ENCODE measurements at places on chromosomes 16 and 17.

DNA sequence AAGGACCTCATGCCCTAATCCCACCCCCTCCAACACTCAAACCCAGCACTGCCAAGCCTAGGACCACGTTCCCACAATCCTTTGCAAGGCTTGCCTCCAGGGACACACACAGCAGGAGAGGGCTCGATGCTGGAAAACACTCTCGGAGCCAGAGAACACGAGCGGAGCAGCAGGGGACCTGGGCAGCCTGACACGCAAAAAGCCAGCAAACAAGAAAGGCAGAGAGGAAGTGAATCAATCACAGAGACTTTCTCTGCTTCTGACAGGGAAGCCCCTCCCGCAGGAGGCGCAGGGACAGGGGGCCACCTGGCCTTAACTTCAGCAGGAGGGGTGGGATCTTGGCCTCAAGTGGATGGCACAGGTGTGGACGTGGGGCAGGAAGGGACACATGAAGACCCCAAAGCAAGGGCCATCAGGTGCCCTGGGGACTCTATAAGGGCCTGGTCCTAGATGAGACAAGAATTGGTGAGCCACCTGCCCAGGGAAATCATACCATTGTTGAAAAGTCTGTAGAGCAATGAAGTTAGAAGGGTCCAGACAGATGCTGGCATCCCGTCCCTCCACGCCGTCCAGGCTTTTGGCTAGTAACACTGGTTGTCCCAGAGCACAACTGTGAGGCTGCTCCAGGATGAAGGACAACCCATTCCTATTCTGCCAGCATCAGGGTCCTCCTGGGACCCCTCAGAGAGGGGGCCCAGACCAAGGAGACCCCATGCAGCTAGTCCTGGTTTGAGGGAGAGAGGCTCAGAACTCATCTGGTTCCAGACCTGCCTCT lies 2.2 kb downstream of the SDK2 start:
- no peak for DNase-seq

DNA sequence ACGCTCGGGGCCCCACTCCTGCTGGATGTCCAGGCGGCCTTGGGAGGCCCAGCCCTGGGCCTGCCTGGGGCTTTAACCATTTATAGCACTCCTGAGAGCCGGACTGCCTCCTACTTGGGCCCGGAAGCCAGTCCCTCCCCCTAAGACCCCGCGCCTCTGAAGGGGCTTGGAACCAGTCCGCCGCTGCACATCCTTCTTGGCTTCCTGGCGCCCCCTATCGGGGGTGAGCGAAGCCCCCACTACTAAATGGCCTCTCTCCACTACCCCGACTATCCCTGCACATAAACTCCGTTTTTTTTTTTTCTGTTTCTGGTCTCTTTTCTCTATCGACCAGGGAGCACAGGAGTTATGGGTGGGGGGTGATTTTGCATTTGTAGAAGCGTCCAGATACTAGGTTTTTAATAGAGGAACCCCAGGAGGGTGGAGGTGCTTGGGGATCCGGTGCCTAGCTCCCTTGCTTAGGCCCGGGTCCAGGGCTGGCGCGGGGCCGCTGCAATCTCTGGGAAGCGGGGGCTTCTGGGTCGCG lies 633 bp upstream of the NOL3 start:
- no peak for DNase-seq

GRCh38 chr17:71441098-71441497 lies 679.7 kb upstream of the SOX9 start:
- DNase-seq, result no peak

DNA sequence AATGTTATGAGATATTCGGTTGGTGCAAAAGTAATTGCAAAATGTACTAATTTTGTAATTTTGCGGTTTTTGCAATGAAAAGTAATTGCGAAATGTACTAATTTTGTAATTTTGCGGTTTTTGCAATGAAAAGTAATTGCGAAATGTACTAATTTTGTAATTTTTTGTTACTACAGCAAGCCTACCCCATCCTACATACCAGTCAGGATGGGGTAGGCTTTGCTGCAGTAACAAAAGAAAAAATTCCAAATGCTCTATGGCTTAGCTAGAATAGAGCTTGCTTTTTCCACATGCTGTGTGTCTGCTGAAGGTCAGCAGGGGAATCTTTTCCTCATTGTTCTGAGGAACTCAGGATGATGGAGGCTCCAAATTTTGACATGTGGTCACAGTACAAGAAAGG lies 83.3 kb upstream of the GPRC5B start:
- DNase-seq, result no peak

DNA sequence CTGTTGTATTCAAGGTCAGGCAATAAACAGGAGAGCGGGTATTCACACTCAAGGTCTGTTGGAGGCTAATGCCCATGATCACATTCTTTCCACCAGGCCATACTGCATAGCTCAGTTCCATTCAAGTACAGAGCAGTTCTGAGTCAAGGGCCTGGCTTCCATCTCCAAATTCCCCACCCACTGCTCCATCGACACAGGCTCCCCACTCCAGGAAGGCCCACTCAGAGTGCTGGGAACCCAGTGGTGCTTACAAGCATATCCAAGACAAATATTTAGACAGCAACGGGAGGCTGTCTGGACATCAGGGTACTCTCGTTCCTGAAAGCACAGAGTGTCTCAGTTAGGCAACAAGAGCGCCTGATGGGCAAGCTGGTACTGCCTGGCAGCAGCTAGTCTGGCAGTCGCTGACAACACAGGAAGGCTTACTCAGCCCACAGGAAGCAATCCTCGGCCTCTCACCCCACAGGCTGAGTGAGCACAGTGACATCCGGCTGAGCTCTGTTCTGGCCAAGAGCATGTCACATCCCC lies 40.9 kb downstream of the RFFL start:
- DNase-seq, result peak; percentile 79

- DNase-seq, result no peak
These were observed 290.5 kb downstream of the CPPED1 start for GRCh38 chr16:12513076-12513790.

- no peak for DNase-seq
These were observed 65.0 kb downstream of the PARN start for GRCh38 chr16:14564861-14565687.

GRCh38 chr16:50525716-50526115 lies 22.5 kb upstream of the NKD1 start:
- no peak for DNase-seq

- DNase-seq, result no peak
These were observed 9.2 kb downstream of the AHSP start for GRCh38 chr16:31536804-31537361.

GRCh38 chr17:28364665-28365363 lies at the start of gene SEBOX:
TSS of gene SEBOX (minus strand) at chr17:28365199. CDS start at chr17:28365151, 48 bp downstream.
- DNase-seq, result no peak

GRCh38 chr16:25140459-25140858 lies 28.9 kb downstream of the LCMT1 start:
- no peak for DNase-seq

- DNase-seq, result no peak
These were observed 146.8 kb downstream of the SOX9 start for GRCh38 chr17:72267601-72268000.

- DNase-seq, result no peak
These were observed 5.1 kb upstream of the KRT16 start for GRCh38 chr17:41617698-41618097.

DNA sequence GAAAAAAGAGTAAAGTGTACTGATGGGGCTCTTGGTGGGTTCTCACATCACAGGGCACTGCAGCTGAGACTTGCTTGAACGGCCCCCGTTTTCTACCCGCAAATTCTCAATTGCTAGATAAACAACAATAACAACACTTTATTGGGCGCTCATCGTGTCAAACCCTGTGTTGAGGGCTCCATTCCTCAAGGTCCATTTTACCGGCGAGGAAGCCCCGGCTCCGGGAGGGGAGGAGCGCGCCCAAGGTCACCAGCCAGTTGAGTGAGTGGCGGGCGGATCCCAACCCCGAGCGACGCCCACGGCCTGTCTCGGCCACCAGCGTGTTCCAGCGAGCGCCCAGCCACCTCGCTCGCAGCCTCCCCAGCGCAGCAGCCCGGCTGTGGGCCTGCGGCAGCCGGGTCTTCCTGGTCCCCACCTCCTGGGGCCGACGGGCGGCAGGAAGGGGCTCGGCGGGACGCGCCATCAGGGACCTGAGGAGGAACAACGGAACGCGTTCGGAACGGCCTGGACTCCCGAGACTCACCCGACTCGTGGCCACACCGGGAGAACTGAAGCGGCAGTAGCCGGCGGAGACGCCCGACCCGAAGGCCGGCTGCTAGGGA lies 373 bp downstream of the CMC2 start:
- no peak for DNase-seq

DNA sequence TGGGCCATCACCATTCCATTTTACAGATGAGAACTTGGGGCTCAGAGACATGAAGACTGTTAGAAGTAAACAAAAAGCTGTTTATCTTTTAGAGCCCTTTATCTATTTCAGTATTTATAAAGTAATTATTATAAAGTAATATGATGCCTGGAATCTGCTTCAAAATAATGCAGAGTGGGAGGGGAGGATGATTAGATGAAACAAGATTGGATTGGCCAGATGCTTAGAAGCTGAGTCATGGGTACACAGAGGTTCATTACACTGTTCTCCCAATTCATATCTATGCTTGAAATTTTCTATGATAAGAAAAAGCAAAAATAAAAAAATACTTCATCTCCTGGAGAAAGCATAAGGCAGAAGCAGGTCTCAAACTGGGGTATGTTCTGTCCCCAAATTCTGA lies 29.4 kb downstream of the TOM1L2 start:
- no peak for DNase-seq

DNA sequence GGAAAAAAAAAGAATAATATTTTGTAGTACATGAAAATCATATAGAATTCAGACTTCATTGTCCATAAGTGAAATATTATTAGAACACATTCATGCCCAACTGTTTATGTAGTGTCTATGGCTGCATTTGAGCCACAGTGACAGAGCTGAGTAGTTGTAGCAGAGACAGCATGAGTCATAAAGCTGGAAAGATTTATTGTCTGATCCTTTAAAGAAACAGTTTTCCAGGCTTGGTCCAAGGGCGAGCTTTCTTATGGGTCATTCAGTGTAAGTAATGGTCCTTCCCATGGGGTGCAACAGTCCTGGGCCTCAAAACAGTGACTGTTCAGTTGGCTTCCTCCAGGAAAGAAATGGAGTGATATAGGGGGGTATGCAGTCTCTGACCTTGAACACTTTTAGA lies 260.2 kb downstream of the HS3ST4 start:
- no peak for DNase-seq

- peak; percentile 31 for DNase-seq
These were observed 11.5 kb downstream of the RMI2 start for GRCh38 chr16:11356573-11357331.

Measured in nucleus accumbens (tissue), 56 donors.